ENCODE measurements at places on chromosomes 4 and X.

DNA sequence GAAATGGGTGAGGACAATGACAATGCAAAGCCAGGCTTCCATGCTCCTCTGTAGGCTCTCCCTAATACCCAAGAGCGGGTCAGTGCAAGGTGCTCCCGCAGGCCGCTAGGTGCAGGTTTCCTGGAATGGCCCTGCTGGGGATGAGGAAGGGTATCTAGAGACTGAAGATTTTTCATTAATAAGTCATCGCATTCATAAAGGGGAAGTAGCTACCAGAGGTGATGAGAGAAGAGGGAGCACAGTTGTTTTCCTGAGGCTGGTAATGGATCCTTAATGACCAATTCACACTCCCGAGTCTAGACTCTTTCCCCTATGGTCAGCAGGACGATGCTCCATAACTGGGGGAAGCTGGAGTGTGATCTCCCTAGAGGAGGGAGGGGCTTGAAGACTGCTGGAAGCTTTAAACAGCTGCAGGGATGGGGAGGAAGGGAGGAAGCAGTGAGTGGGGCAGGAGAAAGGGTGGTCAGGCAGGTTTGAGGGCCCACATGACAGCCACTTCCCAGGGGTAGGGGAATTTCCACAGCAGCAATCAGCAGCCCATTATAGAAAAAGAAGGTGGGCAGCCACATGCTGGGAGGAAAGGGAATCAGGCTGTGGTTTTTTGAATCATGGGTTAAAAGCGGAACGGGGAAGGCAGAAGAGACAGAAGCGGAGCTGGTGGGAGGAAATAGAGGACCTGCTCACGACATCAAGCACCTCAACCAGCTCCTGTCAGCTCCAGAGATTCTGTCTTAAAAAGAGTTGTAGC, 10.2 kb upstream of the ATP6AP2 start:
- no peak for DNase-seq

DNA sequence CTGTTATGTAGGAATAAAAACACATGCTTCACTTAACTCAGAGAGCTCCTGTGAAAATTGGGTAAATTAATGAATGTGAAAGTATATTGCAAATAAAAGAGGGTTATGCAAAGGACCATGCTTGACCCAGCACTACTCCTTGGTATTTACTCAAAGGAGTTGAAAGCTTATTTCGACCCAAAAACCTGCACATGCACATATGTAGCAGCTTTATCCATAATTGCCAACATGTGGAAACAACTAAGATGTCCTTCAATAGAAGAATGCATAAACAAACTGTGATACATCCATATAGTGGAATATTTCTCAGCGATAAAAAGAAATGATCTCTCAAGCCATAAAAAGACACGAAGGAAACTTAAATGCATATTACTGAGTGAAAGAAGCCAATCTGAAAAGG, 41.7 kb upstream of the SRD5A3 start:
- no peak for DNase-seq

DNA sequence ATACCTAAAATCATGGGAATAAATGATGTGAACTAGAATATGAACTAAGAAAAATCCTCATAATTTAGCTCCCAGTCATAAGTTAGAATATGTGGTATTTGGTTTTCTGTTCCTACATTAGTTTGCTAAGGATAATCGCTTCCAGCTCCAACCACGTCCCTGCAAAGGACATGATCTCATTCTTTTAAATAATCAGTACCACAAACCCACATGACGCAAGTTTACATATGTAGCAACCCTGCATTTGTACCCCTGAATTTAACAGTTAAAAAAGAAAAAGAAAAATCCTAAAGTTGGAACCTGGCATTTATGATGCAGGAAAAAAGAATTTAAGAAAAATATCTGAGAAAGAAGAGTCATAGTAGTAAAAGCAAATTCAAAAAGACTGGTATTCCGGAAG, 13.3 kb downstream of the UBA6 start:
- no peak for DNase-seq

DNA sequence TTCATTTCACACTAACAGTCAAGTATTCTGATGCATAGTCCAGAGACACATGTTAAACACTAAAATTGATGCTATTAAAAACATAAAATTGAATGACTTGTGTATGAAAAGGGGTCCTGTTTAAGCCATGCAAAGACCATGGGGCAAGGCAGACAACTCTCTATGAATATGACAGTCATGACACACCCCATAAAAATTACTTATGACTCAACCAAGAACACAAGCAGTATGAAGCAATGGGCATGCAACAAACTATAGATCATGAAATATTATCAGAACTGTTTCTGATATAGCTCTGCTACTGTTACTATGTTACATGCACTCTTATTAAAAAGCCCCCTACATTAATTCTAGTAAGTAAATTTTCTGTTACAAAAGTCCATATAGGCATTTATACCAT, 57.5 kb upstream of the ZCCHC13 start:
- DNase-seq: no peak

- no peak for DNase-seq
These were observed 5.0 kb upstream of the RNF175 start for GRCh38 chr4:153764601-153765368.

DNA sequence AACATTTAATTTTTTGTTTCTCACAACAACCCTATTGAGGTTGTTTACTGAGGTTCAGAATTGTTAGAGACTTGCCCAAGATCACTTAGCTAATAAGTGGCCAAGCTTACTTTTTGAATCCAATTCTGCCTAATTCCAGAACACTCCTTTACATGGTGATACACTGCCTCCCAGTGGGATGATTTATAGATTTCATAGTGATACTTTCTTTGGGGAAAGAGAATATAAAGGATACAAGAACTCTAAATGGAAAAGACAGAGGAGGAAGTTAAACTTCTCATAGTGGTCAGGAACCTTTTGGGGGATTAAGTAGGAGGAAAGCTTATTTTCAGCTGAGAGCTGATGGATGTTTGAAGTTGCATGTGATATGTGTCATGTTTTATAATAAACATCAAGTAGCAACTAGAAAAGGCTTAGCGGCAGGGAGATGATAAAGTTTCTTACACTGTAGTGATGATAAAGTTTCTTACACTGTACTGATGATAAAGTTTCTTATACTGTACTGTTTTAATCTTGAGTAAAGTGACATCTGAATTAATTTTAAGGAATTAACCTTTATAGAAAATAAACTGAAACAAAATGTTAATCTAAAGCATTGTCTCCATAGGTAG, 15.3 kb downstream of the STAG2 start:
- DNase-seq: no peak

DNA sequence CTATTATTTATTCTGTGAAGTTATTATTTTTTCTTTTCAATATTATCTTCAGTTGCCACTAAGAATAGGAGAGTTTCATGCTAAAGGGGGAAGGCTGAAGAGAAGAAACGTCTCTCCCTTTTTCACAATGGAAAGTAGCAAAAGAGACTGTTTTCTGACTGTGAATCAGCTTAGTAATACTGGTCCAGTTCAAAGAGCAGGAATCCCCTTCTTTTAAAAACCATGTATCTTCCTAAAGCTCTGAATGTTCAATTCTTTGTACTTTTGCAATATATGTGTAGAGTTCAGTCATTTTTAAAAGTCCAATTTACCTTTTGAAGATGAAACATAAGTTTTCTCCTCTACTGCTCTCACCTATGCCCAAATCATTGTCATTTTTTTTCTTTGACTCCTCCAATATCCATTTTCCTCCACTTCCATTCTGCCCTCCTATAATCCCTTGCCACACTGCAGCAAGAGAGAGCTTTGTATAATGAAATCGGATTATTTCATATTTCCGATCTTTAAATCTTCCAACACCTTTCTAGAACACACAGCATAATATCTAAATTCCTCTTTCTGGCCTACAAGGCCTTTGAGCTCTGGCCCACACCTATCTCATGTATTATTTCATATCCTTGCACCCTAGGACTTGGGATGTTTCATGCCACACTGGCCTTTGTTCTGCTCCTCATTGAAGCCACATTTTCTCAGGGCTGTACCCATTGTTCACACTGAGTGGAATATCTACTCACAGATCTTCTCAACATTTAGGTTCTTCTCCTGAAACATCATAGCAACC, 195.3 kb downstream of the CAMK2D start:
- no peak for DNase-seq

DNA sequence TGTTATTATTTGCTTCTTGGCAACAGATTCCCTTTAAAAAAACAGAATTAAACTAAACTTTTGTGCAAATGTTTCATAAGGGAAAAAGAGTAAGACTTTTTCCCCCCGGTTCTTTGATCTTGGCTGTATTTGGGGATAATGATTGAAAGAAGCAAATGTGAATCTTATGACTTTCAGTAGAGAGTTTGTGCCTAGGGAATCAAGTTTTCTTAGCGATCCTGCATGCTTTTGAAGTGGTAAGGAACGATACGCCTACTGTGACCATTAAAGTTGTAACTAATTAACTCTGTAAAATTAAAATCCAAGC, 9.0 kb downstream of the ATP10D start:
- DNase-seq: no peak

DNA sequence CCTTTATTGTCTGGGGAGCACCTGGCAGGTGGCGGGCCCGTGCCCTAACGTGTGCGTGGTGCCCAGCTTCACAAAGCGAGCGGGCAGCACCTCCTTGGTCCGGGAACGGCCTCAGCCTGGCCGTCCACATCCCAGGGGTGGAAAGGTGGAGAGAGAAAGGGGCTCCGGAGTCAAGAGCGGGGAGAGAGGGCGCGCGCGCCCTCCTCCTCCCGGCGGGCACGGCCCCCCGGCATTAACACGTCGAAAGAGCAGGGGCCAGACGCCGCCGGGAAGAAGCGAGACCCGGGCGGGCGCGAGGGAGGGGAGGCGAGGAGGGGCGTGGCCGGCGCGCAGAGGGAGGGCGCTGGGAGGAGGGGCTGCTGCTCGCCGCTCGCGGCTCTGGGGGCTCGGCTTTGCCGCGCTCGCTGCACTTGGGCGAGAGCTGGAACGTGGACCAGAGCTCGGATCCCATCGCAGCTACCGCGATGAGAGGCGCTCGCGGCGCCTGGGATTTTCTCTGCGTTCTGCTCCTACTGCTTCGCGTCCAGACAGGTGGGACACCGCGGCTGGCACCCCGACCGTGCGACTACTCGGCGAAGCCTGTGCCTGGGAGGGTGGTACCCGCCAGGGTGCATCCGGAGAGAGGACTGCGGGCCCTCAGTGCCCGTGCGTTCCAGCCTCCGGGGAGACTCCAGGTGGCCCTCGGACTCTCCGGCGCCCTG, at the start of gene KIT:
Gene KIT (plus strand): TSS at position 407 of the 701 bp plus-strand sequence. CDS start 58 bp downstream, at position 465.
- peak; percentile 9 for DNase-seq

GRCh38 chrX:116317409-116317808, 119.0 kb upstream of the SLC6A14 start:
- DNase-seq: no peak

GRCh38 chrX:10166248-10166716, 9.5 kb downstream of the CLCN4 start:
- no peak for DNase-seq

GRCh38 chr4:176357359-176358082, 37.8 kb downstream of the SPCS3 start:
- DNase-seq: no peak

- DNase-seq: no peak
These were observed 13.2 kb upstream of the HAND2 start for GRCh38 chr4:173543266-173543665.

GRCh38 chrX:5559386-5559785, 669.3 kb downstream of the NLGN4X start:
- no peak for DNase-seq

GRCh38 chr4:87375719-87376291, 15.2 kb downstream of the HSD17B11 start:
- DNase-seq: no peak

GRCh38 chr4:88613417-88613875, 21.2 kb downstream of the HERC3 start:
- DNase-seq: peak; percentile 34

GRCh38 chr4:98573791-98574190, 84.6 kb downstream of the TSPAN5 start:
- DNase-seq: no peak

GRCh38 chr4:1393866-1394265, 12.4 kb downstream of the NKX1-1 start:
- no peak for DNase-seq

DNA sequence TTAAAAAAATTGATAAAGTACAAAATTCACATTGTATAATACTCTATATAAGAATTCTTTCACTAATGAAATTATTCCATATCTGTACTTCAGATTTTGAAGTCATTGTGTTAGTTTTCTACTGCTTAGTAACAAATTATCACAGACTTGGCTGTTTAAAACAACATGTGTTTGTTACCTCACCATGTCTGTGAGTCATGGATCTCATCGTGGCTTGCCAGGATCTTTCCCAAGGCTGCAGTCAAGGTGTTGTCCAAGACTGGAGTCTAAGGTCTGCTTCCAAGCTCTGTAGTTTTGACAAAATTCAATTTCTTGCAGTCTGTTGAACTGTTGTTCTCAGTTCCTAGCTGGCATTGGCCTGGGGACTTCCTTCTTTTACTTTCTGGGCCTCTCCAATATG, 1286.9 kb downstream of the ADGRL3 start:
- no peak for DNase-seq

GRCh38 chrX:148043271-148043855, 62.2 kb downstream of the FMR1NB start:
- no peak for DNase-seq

DNA sequence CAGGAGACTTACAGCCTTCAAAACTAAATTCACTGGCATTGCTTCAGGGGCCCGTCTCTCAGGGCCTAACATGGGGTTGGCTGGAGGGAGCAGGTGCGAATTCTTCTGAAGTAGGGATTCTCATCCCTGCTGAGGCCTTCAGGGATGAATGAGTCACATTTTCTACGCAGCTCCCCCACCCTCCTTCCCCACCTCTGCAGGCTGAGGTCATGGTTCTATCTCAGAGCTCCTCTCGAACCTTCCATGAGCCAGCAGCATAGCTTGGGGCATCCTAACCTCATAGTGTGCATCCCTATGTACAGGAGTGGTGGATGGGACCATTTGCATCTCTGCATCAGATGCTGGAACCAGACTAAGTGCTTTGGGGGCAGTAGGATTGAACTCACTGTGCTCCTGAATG, 309.2 kb downstream of the EVC2 start:
- DNase-seq: no peak

DNA sequence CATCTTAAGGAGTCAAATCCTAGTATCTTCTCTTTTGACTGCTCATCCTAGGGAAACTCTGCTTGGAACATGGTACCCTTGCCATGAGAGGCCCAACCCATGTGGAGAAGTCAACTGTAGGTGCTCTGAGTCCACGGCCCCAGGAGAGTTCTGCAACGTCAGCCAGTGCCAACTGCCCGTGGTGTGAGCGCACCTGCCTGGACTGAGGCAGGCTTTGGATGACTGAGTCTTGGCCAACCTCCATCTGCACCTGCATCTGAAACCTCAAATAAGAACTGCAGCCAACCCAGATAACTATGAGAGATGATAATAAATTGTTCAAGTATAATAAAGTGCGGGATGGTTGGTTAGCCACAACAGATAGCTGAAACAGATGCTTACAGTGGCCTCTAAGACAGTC, 772.0 kb downstream of the TRIML1 start:
- DNase-seq: no peak

DNA sequence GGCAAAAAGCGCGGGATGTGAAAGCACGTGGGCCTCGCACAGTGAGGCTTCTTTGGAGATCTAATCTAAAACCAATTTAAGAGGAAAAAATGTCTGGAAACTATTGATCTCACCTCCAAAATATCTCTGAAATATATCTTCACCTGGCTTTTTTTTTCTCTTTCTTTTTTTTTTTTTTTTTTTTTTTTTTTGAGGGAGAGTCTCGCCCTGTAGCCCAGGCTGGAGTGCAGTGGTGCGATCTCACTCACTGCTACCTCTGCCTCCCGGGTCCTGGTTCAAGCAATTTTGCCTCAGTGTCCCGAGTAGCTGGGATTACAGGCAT, 383 bp upstream of the ZMAT1 start:
- no peak for DNase-seq

GRCh38 chr4:3384391-3384770, 57.4 kb upstream of the HGFAC start:
- DNase-seq: no peak

GRCh38 chrX:150587585-150588503, 19.4 kb downstream of the MTM1 start:
- peak; percentile 46 for DNase-seq

Measured in activated CD4-positive, alpha-beta T cell treated with anti-CD3 and anti-CD28 coated beads, Interleukin-2, amount 50 U/mL, for 1 hour (primary cell).